ENCODE measurements at places on chromosomes 2 and 18.
A peak's percentile ranks its signal among the peaks of the same experiment; 100 is the strongest.

DNA sequence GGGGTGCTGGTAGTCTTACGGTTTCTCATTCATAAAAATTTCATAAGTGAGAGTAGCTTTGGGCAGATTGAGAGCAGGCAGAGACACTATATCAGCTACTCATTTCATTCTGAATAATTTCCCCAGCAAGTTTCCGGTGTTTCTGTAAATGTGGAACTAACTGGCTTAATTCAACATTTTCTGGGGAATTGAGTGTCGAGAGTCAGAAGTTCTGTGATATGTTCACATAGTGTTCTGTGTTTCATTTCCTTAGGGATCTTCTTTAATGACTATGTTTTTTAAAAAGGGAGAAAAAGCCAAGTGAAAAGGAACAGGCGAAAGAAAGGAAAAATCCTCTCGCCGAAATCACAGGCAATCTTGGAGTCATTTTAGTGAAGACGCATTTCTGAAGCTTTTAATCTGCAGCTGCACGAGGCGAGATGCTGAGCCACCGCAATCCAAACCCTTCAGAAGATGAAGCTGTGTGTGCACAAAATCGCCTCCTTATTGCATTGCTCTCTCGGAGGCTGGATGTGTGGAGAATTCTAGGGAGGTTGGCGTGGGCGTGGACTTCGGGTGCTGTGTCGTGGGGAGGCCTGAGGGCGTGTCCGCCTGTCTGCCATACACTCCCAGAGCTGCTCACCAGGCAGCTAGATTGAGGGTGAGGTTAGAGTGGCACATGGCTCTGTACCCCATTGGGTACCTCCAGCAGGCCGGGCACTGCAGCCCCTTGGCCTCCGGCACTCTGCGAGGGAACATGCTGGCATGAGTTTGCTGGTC is 38.4 kb upstream of the HDAC4 start:
- no peak for DNase-seq

DNA sequence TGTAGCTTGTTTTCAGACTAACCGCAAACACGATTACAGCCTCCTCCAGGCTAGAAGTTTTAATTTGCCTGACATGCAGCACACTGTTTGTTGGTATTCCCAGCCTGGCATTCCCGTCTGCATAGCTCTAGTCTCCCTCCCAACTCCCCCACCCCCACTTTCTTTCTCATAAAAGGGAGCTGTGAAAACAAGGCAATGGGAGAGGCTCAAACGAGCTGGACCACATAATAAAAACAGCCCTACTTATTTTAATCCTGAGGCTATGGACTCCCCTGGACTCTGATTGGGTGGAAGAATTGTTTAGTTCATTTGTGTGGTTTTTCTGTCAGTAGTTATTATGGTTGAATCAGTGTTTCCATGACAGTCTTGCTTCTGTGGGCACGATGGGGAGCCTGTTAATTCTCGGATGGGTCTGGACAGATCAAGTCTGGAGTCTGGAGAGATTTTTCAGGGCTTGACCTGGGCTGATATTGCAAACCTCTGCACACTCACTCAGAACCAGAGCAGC is 1.2 kb downstream of the STON1 start:
- DNase-seq = no peak

DNA sequence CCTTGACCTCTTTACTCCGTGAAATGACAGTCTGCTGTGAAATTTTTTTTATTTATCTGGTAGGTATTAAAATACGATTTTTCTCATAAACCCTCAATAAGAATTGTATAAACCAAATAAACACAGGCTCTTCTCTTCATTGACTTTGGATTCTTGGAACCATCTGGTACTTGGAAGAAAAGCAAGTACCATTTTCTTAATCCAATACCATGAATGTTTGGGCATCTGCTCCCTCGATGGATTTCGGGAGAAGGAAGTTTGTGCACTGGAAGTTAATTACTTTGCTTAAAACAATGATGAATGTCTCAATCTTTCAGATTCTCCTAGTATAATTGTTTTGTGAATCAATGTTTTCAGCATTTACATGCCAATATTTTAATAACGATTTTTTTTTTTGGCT is 5.3 kb upstream of the SCG2 start:
- DNase-seq = no peak

DNA sequence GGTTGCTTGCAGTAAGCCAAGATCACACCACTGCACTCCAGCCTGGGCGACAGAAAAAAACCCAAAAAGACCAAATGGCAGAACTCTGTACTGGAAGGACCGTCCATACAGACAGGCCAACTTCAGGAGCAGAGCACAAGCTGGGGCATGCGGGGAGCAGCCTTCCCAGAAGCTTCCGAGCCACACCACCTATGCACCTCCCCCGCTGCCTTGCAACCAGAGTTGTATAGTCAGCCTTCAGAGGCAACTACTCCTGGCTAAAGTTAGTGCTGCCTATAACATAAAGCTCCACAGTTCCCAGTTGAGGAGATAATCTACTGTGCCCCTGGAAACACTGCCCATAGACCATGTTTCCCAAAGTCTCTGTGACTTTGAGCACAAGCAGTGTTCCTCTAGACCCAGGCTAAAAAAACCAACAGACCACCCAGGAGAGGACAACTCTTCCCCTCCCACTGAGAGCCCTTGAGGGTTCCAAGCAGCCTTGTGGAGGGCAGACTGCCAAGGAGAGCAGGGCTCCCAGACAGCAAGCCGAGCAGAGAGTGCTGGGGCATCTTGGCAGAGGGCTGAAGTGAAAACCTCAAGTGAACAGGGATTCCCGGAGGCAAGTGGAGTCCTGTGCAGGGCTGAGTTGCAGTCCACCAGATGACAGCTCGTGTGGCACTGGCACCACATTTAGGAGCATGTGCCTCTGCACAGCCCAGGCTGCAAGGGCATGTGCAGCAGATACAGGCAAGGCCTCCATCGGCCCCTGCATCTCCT is 6.8 kb downstream of the SFT2D3 start:
- no peak for DNase-seq

DNA sequence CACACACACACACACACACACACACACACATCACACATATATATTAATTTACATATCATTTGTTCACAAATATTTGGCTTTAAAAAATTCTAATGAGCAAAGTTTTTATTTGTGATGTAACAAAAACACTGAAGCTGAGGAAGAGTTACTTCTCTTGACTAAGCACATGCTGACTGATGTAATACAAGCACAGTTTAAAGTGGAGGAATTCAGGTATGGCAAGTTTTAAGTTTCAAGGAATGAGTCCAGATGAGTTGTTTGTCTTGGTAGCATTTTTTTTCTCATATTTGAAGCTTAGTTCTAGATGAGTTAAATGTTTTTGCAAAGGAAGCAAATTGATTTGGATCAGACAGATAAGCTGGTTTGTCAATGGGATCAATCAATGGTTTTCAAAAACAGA is 20.2 kb upstream of the CALCRL start:
- no peak for DNase-seq

- DNase-seq = no peak
These were observed 30.6 kb downstream of the SPATS2L start for GRCh38 chr2:200336980-200337615.

GRCh38 chr2:53786352-53786704 is 425 bp downstream of the ASB3 start:
- no peak for DNase-seq

- DNase-seq = no peak
These were observed 84.3 kb upstream of the RAPH1 start for GRCh38 chr2:203619267-203619878.

- DNase-seq = no peak
These were observed 274.8 kb downstream of the SS18 start for GRCh38 chr18:25815659-25816058.

- DNase-seq = no peak
These were observed 41.7 kb upstream of the PNO1 start for GRCh38 chr2:68115965-68116364.

DNA sequence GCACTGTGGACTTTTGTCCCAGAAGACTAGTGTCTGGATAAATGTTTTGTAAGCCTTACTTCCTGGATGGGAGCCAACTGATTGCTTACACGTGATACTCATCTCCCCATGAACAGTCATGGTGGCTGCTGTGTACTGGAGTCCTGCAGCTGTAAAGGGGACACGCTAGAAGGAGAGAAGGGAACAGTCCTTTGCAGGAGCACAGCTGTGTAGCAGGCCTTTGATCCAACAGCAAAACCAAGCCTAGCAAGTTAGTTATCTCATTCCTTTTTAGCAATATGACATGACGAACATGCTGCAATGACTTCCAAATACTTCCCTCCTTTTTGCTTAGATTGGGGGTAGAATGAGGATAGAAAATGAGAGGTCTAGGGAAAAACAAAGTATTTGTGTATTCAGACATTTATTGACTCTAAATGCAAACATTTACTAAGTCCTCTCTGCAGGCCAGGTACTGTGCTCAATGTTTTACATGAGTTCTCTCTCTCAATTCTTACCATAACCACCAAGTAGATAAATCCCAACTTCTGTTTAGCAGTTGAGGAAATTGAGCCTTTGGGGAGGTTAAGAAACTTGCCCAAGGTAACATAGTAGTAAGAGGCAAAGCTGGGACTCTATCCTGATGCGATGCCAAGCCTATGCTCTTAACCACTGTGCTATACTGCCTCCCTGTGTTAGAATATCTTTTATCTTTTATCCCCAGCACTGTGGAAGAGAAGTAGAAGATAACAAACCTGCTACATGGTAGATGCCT is 55.4 kb upstream of the CD28 start:
- no peak for DNase-seq

- DNase-seq = no peak
These were observed 58.2 kb upstream of the PKDCC start for GRCh38 chr2:41989501-41990180.

DNA sequence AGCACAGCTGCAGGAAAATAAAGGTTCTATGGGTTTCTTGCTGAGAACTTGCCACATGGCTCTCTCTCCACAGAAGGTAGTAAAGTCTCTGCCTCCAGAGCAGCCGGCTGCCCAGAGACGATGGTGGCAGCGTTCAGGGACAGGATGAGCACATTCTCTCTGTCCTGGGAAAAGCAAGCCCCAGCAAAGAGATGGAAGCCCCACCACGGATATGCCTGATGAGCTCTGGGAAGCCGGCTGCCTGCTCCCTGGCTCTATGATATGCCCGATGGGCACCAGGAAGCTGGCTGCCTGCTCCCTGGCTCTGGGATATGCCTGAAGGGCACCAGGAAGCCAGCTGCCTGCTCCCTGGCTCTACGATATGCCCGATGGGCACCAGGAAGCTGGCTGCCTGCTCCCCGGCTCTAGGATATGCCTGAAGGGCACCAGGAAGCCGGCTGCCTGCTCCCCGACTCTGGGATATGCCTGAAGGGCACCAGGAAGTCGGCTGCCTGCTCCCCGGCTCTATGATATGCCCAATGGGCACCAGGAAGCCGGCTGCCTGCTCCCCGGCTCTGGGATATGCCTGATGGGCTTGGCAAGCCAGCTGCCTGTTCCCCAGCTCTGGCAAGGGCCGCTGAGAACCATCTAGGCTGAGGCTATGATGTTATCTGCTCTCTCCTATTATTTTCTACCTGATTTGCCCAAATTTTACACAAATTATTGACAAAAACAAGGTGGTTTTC is 21.5 kb upstream of the SNTG2 start:
- no peak for DNase-seq

- DNase-seq = no peak
These were observed 109.2 kb upstream of the VRK2 start for GRCh38 chr2:57937456-57937855.

DNA sequence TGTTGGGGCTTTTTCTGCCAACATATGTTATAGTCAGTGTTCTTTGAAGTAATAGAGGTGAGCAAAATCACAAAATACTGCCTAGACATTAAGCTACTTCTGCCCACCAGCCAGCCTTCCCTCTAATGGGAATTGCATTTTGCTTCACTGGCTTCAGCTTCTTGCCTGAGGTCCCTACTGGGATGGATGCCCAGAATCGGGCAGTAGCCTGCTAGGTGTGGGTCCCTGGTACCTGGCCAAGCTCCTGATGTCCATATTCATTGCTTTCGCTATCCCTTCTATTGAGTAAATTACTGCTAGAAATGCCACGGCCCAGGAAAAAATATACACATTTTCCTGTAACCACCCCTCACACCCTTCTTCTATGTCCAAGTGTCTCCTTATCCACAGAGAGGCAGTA is 27.0 kb downstream of the CRYGD start:
- no peak for DNase-seq

- DNase-seq = peak; percentile 28
These were observed 1.4 kb upstream of the SLC23A3 start for GRCh38 chr2:219171231-219171651.

GRCh38 chr2:62147610-62148301 is 48.2 kb upstream of the B3GNT2 start:
- DNase-seq = no peak

DNA sequence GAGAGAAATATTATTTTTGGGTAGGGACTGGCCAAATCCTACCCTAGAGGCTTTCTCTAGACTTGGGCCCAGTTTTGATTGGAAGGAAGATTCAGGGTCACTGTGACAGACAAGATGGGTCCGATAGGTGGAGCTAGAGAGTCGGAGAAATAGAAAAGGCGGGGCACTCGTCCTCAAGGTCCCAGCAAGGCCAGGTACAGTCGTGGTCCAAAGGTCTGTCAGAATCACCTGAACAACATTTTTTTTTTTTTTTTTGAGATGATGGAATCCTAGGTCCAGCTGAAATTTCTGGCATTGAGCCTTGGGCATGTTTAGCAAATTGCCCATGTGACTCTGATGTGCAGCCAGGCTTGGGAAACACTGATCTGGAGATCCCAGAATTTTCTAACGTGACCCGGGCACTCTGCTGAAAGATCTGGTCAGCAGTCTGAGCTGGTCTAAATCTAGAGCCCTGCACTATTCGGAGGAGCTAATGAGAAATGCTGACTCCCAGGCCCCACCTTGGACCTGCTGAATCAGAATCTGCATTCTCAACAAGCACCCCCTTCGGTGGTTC is 23.0 kb upstream of the NTSR2 start:
- no peak for DNase-seq

DNA sequence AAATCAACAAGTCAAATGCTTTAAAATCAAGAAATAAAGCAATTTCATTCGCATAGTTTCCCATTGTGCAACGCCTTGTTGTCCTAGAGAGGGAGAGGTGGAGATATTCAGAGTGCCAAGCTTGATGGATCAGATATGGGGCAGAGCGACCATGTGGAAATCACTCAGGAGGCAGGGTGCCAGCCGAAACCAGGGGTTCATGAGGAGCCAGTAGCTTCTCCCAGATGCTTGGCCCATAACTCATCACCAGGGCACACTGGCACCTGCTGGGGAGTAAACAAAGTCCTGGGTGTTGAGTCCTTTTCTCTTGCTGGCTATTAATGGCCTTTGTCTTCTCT is 53.0 kb upstream of the ASAP2 start:
- no peak for DNase-seq

DNA sequence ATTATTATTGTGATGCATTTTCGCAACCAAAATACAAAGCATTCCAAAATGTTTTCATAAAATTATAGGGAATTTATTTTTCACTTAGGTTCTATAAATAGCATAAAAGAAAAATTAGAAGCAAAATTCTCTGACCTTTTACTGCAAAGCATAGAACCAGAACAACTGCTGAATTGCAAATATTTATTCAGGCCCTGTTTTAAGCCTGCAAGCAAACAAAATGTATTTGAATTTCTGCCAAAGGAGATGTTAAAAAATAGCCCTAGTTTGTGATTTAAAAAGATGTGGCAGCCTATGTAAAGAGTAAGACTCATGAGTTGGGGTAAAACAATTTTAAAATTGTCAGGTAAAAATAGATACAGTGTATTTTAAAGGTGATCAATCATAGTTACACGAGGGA is 138.1 kb downstream of the KCNJ3 start:
- no peak for DNase-seq

GRCh38 chr2:39164089-39164488 is 43.2 kb upstream of the SOS1 start:
- no peak for DNase-seq
